ENCODE measurements at places on chromosomes 13 and 19. TPM values are rescaled to one million over a fixed set of nuclear protein-coding genes. Genes with fewer than 3 reads are reported as not detected.

The IZUMO2 gene
- not detected for total RNA-seq

The DZIP1 gene
- 8.2 TPM for total RNA-seq

The STARD13 gene
- 28.1 TPM for total RNA-seq

The KCNC3 gene
- 8.5 TPM for total RNA-seq

The FGF21 gene
- not detected for total RNA-seq

The SIGLECL1 gene
- not detected for total RNA-seq

The PLK5 gene
- not detected for total RNA-seq

The ZNF296 gene
- 1.4 TPM for total RNA-seq

Data from left lung (tissue), 14 donors.